Suppressor macrophage (primary cell): ENCODE measurements at places on chromosomes 3 and 15.

GRCh38 chr15:93846148-93846547, 385.2 kb upstream of the MCTP2 start:
- no peak for DNase-seq

DNA sequence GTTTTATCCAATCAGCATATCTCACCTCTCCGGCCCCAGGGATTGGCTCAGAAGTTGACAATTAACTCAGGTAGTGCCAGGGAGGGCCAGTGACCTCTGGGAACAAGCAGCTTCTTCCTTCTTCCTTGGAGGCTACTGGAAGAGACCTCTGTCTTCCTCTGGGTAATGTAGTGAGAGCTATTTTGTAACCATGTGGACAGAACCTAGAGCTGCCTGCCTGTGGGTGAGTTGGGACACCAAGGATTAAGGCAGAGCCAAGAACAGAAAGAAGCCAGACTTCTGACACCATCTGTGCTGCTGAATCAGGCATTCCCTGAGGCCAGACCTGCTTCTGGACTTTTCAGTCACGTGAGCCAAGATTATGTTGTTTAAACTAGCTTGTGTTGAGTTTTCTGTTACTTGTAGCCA, 5.9 kb upstream of the NDUFAF1 start:
- DNase-seq, result peak; percentile 29

DNA sequence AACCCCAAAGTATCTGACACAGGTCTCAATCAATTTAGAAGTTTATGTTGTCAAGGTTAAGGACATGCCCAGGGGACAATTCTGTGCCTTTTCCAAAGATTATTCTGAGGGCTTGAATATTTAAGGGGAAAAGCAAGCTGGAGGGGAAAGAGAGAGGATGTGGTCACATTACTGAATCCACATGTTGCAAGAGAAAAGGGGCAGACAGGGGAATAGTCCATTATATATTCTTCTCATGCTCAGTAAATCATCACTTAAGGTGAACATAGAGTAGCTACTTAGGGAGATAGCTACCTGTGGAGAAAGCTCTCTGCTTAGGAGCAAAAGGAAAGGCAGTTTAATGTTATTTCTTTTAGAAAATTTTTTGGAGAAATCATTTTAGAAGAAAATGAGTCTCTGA, 751.6 kb downstream of the SI start:
- no peak for DNase-seq

DNA sequence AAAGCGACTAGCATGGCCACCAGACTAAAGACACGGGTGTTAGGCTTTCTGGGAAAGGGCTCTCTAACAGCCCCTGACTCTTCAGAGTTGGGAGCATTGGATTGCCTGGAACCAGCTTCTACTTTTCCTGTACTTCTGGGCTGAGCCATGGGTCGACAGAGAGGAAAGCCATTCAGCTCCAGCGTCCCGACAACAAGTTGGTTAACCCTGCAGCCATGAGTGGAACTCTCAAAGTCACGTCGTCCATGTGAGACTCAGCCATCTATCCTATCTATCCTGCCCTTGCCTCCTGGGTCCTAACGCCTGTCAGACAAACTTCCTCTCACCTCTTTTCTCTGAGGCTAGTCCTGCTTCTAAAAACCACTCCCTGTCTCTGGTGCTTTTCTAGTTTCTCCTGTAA, 32.6 kb upstream of the TBC1D5 start:
- DNase-seq, result no peak

- no peak for DNase-seq
Observed at GRCh38 chr3:145889730-145890129, 271.3 kb downstream of the PLOD2 start.

- peak; percentile 50 for DNase-seq
Observed at GRCh38 chr15:42549032-42549491, 424 bp downstream of the HAUS2 start.

DNA sequence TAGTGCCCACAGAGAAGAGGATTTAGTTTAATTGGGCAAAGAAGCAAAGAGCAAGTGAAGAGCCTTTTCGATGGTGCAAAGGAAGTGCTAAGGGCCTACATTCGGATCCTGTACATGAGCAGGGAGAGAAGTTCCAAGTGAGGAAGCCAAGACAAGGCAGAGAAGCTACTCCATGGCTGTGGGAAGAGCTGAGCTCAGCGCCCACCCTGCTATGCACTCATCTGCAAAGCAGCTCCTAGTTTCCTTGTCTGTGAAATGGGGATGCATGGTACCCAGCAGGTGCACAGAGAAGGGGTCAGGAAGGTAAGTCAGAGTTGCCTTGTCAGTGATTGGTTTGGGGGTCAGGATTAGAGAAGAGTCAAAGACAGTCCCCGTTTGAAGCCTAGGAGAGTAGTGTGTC, 126.5 kb downstream of the PDE8A start:
- no peak for DNase-seq

DNA sequence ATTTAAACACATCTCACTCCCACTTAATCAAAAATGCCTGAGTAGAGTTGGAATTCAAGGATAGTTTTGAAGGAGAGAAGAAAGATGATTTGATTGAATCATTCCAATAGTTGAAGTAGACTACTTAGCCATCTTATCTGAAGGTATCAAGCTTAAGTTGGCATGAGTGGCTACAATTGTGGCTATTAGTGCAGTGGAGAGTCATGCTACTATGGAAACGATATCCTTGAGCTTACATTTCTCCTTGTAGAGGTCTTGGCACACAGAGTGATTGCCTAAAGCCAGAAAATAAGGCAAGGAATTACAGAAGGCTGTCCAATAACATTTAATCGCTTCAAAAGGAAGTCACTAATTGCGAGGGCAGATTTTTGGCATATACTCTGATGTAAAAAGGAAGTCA, 1022.7 kb downstream of the IGSF11 start:
- DNase-seq, result no peak

DNA sequence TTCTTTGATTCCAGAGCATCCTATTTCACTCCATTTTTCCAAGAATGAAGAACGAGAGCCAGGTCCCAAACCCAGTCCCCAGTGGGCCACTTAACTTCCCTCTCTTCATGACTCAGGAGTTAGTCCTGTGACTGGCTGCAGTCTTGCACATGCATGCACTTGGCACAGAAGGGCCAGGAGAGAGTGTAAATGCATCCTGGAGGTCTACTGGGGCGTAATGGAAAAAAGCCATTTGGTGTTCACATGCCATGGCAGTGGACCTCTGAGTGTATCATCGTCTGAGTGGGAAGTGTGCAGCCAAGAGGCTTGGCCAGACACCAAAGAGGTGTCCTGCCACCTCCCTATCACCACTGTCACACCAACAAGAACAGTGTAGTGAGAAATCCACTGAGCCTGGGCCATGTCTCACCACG, 15.1 kb upstream of the RFTN1 start:
- DNase-seq, result peak; percentile 35

DNA sequence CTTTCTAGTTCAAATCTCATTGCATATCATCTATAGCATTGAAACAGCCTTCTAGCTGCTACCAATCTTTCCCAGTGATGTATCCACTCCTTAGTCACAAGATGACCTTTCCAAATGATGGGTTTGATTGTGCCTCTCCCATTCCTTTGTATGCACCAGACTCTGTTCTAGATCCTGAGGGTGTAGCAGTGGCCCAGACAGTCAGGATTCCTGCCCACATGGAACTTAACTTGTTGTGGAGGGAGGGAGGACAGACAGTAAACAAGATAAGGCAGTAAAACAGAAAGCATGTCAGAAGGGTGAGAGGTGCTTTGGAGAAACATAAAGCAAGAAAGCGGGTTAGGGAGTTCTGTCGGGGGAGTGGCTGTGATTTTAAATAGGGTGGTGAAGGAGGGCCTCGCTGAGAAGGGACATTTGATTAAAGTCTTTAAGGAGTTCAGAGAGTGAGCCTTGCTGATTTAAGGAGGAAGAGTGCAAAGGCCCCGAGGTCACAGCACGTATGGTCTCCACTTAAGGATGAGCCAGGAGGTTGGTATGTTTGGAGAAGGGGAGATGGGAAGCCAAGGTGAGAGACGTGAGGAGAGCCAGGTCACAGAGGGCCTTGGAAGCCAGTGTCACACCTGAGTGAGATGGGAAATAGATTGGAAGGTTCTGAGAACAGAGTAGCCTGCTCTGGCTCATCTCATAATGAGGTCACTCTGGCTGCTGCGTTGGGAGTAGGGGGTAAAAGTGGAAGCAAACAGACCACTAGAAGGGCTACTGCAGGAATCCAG, 38.3 kb downstream of the FAM43A start:
- no peak for DNase-seq

DNA sequence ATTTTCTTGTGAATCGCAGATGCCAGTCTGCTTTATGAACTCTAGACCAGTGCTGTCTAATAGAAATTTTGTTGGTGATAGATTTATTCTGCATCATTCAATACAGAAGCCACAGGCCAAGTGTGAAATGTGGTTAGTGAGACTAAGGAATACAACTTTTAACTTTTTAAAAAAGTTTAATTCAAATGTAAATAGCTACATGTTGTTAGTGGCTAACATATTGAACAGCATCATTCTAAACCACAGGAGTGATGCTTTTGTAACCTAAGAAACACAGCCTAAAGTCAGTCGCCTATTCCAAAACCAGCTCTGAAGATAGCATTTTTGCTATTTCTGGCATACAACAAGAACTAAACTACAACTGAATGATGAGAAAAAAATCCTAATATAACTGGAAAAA, 164.8 kb upstream of the CBLB start:
- DNase-seq, result no peak

GRCh38 chr3:144287001-144287400, 315.4 kb downstream of the DIPK2A start:
- peak; percentile 13 for DNase-seq

- peak; percentile 41 for DNase-seq
Observed at GRCh38 chr3:25441234-25441856, 13.3 kb downstream of the RARB start.
